ENCODE measurements at places on chromosomes 2 and 18.

DNA sequence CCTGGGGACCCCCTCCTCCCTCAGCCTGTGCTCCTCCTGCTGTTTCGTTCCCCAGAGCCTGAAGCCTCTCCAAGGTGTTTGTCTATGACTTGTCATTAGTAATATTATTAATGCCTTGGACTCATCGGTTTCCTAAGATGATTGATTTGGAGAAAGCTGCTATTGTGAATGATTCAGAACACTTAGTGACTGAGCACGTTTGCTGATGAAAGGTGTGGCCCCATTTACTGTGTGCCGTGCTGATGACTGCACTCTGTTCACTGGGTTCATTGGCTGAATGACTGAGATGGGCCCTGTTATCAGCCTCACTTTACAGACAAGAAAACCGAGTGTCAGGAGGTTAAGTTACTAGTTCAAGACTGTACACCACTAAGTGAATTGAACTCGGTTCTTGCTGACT is 111.4 kb downstream of the SPP2 start:
- no peak for DNase-seq

- no peak for DNase-seq
Measured at GRCh38 chr2:33212151-33212550, 264.3 kb upstream of the RASGRP3 start.

DNA sequence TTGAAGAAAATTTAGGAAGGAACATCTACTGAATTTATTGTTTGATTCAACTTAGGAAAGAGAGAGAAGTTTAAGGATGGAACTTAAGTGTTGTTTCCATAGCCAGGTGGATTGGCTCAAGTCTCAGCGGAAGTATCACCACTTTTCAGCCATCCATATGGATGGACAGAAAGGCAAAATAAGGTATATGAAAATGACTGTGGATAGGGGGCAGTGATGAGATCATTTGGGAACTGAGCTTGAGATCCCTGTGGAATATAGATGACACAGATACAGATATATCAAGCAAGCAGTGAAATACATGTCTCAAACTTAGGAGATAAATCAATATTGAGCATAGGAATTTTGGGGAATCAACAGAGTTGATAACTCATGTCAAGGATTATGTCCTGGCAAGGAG is 1462.7 kb upstream of the NXPH2 start:
- no peak for DNase-seq

- no peak for DNase-seq
Measured at GRCh38 chr2:201149064-201149820, 33.3 kb downstream of the CFLAR start.

DNA sequence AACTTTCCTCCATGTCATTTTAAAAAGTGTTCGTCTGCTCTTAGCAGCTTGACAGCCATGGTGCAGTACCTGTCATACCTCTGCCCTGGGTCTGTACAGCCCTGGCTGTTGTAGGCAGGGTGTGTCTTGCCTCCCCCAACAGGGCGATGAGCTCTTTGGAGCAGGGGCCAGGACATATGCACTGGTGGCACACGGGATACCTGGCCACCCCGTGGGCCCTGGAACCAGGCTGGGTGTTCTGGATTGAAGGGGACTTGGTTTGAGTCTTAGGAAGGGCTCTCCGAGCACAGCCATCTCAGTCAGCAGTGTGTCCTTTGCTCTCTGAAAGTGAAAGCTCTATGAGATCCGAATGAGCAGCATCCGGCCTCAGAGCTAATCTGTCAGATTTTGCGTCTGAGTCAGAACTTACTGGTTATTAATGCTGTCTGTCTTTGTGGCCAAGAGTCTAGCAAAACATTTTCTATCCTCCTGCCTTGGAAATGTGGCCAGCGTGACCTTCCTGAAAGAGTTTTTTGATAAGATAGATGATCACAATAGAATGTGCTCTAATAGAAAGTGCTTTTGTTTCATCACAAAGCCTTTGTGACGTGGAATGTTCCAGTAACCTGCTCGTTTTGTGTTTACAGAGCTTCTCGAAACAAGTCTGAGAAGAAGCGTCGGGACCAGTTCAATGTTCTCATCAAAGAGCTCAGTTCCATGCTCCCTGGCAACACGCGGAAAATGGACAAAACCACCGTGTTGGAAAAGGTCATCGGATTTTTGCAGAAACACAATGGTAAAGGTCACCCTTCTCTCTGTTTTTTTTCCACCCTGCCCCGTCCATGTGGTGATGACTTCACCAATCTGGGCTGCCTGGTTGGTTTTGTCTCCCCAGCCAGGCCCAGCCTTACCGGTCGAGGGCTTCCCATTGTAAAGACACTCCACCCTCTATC is 77.3 kb upstream of the RPL31 start:
- no peak for DNase-seq

GRCh38 chr2:197915548-197916265 is 111.3 kb downstream of the PLCL1 start:
- no peak for DNase-seq

GRCh38 chr2:60412620-60413019 is 140.8 kb downstream of the BCL11A start:
- DNase-seq: no peak

DNA sequence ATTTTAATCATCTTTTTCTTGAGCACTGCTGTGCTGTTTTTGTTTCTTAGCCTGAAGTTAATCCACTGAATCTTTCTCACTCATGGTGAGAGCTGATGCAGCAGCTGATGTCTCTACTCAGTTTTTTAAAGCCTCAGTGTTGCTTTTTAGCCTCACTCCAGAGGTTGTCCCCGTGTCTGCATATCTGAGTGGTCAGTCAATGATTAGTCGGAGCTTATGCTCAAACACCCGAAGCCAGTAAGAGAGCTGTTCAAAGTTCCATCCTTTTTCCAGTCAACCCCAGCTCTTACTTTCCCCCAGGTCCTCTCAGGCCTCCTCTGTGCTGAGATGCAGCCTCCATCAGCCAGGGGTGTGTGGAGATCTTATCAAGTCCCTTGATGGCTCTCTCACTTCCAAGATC is 81.1 kb downstream of the MBOAT2 start:
- DNase-seq: no peak
